Stimulated activated CD4-positive, alpha-beta T cell treated with anti-CD3 and anti-CD28 coated beads, Interleukin-15, amount 100 ng/mL, for 1 hour (primary cell): ENCODE measurements at places on chromosomes 3 and 15.

GRCh38 chr3:124777762-124778470 lies 47.7 kb downstream of the UMPS start:
- no peak for DNase-seq

DNA sequence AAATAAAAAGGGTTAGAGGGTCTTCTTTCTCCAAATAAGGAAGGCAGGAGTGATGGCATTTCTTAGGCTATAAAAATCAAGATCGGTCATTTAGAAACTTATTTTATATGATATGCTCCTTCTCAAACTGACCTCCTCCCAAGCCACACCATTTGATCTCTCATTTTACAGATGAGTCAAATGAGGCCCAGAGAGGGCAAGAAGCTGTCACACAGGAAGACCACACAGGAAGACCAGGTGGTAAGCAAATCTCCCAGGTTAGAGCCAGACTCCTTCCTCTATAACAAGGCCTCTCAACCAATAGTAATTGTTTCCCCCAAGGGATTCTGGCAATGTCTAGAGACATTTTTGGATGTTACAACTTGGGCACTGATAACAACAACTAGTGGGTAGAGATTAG lies 13.8 kb downstream of the TLE3 start:
- DNase-seq: no peak

DNA sequence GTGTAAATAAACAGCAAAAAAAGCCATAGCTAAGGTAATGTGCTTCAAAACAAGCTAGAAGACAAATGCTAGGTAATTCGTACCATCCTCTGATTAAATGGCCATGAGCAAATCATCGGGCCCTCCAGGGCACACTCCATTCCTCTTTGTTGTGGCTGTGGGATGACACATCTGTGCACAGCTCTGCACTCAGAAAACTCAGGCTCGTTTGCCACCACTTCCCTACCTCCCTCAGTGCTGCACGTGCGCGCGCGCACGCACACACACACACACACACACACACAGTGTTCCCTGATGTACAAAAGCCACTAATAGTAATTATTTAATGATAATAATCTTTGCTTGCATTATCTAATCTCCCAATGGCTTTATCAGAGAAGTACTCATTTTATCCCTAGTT lies 336.6 kb downstream of the FEZF2 start:
- no peak for DNase-seq

DNA sequence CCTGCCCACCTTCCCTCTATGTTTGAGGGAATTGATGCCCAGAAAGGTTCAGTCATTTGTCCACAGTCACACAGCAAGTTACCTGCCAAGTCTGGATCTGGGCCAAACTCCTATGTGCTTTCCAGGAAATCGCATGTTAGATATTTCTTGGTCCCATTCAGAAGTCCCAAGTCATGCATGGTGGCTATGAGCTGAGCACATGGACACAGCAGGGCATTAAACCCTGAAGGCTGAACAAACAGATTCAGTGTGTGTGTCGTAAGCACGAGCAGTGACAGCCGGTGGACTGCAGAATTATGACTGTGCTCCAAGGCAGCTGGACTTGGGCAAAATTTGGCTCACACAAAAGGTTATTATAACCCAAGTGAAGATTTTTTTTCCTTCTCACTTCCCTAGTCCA lies 11.4 kb upstream of the SLC6A6 start:
- DNase-seq: no peak

DNA sequence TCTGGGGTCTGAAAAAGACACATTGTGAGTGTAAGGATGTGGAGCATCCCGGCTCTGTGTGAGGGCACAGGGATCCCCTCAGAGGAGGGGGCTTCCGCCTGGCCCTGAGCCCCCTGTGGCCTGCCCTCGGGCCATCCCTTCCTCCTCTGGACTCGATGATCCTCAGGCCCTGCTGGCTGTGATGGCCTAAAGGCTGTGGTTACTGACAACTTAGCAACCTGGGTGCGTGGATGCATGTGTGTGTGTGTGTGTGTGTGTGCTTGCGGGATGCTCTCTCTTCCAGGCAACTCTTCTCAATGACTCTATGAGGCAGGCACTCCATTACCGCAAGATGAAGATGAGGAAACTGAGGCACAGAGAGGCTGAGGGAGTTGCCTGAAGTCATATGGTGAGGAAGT lies 66.0 kb downstream of the ASB7 start:
- DNase-seq: no peak

GRCh38 chr3:144237351-144237750 lies 265.7 kb downstream of the DIPK2A start:
- DNase-seq: no peak

DNA sequence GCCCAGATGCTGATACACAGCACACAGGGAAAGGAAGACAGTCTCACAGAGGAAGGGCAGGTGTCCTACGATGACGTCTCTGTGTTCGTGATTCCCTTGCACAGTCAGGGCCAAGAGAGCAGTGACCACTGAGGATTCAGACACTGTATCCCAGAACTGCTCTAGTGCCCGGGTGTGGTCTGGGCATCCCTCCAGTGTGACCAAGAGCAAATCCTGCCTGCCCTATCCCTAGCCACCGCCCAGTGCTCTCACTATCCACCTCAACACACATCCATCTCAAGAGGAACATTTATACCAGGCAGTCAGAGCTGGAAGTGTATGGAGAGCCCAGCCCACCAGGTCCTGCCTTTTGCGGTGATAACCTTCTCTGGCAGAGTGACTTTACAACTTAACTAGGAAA lies 4.1 kb downstream of the PPM1M start:
- DNase-seq: no peak

DNA sequence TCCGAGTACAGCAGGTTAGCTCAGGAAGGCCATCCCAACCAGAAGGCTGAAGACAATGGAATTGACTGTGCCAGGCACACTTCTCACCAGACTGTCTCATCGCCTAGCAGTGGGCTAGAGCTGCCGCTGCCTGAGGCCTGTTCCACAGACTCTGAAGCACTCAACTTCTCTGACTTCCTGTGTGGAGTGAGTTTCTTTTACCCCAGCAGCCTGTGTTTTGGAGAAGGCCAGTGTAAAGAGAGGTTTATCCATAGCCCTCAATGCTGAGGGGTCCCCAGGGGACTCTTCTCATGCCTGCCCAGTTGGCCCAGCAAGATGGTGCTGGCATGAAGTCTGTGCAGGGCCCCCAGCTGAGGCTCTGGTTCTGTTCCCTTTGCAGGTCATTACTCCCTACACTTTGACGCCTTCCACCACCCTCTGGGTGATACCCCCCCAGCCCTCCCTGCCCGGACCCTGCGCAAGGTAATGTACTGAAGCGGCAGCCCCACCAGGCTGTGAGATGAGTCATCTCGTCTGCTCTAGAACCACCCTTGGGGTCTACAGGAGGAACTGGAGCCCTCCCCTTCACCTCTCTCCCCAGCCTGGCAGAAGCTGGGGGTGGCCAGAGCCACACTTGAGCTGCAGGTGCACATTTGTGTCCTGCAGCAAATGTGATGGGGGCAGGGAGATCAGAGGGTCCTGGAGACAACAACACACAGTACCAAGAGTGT lies 5.2 kb upstream of the MANF start:
- no peak for DNase-seq

- DNase-seq: no peak
Measured at GRCh38 chr15:19944261-19944888, 597.2 kb downstream of the GOLGA6L6 start.

- DNase-seq: no peak
Measured at GRCh38 chr3:22495241-22495640, 707.9 kb upstream of the UBE2E2 start.

DNA sequence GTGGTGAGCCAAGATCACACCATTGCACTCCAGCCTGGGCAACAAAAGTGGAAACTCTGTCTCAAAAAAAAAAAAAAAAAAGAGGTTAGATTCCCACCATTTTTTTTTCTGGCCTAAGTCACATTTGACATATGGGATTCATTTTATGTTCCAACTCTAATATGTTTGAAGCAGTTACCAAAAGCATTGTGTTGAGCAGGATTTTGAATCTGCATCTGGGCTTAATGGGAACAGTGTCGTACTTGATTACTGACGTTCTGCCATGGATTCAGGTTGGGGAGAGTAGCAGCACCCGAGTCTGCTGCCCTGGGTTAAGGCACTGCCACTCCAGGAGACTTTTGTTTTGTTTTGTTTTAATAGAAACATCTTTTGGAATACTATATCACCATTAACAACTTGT lies 348.7 kb upstream of the TBL1XR1 start:
- DNase-seq: no peak

DNA sequence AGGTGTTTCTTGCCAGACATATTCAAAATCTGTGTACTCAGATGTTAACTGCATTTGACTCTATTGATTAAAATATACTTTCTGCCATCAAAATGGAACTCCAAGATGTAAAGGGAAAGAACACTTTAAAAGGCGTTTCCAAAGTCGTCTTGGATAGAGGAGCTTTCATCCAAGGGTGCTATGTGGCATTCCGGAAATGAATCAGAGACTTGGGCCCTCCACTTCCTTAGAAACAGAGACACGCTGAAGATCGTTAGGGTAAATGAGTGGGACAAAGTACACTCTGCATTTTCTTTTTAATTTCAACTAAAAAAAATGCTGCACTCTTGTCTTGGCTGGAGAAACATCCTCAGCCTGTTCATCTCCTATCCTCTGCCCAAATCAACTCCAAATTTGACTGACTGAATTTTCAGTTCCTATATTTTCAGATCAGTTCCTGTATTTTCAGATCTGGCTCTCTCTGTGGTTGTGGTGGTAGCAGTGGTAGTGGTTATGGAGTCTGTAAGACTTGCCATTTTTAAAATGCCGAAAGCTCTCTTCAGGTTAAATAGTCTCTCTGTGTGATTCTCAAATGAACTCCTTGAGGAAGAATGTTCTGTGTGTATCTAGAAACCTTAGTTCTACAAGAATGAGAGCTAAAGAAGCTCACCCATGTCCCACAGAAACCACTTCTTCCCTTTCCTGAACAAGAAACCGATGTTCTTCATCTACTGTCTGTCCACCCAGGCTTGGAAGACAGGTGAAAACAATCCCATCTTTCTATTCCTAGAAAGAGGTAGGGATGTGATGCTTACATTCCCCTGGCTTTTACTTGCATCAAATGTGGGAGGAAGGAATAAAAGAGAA lies 156.8 kb upstream of the ICE2 start:
- no peak for DNase-seq

DNA sequence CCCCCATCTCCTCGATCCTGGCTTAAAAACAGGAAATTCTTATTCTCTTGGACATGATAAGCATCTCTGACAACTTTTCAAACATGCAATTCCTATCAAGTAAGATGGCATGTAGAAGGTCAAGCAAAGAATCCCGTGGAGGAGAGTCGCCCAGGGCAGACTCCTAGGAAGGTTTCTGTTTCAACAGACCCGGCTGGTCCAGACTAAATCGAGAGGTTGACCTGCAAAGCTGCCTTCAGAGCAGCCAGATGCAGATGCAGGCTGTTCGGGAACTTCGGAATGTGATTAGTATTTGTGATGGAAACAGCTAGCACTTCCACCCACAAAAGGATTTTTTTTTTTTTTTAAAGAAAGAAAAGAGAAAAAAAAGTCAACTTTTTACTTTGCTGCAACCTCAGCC lies 216.8 kb downstream of the NR1D2 start:
- no peak for DNase-seq

DNA sequence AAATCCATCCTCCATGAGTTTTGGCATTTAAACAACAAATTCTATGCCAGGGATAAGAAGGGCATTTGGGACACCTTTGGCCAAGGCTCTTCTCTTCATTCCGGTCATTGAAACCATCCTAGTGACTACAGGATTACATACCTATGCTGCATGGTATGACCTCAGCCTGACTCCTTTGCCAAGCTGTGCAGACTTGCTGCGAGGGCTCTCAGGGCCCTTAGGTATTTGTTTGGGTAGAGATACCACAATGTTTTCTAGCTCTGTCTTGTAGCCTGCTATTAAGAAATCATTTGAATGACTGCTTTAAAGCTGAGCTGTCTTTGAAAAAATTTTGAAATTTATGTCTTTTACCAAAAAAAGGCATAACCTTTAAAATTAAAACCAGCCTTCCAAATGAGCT lies 749.8 kb upstream of the SGO1 start:
- no peak for DNase-seq

- DNase-seq: no peak
Measured at GRCh38 chr3:132963786-132964185, 74.4 kb upstream of the TMEM108 start.

DNA sequence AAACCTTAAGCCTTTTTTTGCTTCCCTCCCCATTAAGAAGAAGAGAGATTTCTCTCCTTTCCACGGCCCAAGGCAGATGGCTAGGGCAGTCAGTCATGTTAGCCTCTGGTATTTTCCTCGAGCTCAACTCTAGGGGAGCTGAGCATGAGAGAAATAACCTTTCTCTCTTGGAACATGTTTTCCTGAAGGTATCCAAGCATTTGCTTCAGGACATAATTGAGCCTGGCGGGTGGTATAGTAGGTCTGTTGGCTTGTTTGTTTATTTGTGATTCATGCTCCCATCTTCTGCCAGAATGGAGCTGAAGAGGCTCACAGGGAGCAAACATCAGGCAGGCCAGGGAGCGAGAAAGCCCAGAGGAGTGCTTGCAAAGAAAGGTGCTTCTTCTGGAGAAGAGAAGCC lies 102.5 kb downstream of the MESD start:
- no peak for DNase-seq

DNA sequence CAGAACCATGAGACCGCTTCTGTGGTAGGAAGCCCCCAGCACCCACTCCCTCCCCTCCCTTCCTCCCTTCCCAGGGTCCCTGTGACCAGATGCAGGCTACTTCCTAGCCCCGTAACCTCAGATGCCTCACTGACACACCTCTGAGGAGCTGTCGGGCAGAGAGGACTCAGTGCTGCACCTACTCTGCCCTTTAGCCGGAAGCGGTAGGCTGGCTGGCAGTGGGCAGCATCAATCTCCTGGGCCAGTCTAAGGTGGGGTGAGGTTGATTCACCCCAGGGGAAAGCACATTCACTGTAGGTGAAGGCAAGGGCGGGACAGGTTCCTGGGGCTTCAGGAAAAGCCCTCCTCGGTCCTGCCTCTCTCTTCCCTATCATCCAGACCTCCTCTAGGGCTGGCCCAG lies 19.1 kb downstream of the CSRNP1 start:
- DNase-seq: no peak

DNA sequence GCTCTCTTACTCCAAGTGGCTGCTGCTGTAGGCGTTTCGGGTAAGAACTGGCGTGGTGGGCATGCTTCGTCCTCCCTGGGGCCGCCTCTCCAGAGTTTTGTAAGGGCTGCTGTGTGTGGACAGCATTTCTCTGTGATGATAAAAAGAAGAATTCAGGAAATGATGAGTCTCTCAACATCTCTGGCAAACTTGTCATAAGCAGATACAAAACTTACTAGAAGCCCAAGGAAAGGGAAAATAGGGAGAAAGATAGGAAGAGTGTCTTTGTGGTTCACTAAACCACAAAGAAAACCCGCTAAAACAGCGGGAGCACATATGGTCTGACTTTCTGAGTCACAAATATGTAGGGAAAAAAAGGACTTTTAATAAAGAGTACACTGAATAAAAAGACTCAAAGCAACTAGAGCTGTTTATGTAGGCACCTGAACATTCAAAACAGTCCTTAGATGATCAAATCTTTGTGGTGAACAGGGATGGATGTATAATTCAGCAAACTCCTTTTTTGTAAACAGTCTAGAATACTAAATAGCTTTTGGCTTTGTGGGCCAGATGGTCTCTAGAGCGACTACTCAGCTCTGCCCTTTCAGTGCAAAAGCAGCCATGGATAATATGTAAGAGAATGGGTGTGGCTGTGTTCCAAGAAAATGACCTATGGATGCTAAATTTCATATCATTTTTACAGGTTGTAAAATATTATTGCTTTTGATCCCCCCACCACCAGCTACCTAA lies 60.4 kb upstream of the LMOD3 start:
- no peak for DNase-seq

GRCh38 chr3:50303013-50303815 lies at the start of gene HYAL1:
HYAL1 (minus strand) TSS chr3:50303574; CDS start chr3:50302956, 618 bp downstream.
- no peak for DNase-seq
